GM04504 (cell line): ENCODE measurements at places on chromosomes 11 and 22.
A peak's percentile ranks its signal among the peaks of the same experiment; 100 is the strongest.

DNA sequence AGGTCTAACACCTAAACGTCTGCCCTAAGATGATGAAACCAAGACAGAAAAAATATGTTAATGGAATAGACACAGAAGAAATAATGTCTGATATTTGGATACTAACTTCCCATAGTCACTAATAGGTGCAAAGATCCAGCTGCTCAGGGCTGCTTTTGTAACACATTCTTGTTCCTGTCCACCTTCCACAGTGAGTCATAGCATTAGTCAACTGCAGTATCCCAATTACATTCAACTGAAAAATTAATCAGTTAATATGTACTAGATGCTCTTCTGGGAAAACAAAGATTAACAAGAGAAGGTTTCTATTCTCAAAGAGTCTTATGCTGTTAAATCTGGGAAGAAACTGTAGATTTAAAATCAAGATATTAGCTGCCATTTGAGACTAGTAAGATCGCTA, 47.6 kb downstream of the HEPHL1 start:
- DNase-seq = no peak

- no peak for DNase-seq
These were observed 102.8 kb upstream of the NCAM1 start for GRCh38 chr11:112858289-112859023.

DNA sequence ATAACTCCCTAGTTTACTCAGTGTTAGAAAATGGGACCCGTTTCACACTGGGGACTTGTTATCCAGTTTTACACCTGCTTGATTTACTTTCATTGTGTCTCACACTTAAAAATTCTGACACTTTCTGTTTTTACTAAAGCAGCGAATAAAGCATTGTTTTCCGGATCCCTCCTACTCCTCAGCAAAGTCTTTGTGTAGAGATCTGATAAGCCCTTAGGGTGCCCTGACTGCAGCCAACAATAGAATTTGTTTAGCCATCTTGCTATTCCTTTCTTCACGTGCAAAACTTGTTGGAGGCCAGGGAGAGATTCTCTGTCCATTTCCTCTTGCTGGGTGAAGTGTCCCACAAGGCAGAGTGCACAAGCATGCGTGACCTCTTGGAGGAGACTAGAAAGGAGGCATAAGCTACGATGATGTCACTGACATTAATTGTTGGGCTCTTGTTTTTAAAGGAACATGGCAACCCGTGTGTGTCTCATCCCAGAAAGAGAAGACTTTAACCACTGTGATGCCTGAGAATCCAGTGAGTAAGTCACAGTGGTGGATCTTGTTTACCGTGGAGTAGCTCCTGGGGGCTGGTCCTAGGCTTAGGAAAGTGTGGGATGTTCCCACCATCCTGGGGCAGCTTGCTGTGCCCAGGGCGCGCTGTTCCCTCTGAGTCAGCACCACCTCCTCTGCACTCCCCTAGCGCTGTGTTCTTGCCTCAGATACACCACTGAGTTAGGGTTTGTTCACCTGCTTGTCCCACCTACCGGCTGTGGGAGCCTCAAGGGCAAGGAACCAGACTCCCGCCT, 27.7 kb downstream of the MICAL2 start:
- DNase-seq = peak; percentile 39

GRCh38 chr11:19910931-19911330, 198.3 kb downstream of the NAV2 start:
- DNase-seq = no peak

DNA sequence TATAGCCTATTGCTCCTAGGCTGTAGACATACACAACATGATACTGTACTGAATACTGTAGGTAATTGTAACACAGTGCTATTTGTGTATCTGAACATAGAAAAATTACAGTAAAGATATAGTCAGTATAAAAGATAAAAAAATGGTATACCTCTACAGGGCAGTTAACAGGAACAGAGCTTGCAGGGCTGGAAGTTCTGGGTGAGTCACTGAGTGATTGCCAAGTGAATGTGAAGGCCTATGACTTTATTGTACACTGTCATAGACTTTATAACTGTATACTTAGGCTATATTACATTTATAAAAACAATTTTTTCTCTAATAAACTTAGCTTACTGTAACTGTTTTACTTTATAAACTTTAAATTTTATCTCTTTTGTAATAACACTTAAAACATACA, 332.4 kb upstream of the ARHGAP42 start:
- no peak for DNase-seq

- peak; percentile 31 for DNase-seq
These were observed 44.8 kb downstream of the SPECC1L start for GRCh38 chr22:24315367-24315966.

GRCh38 chr11:104695065-104695463, 203.2 kb downstream of the CASP12 start:
- no peak for DNase-seq

DNA sequence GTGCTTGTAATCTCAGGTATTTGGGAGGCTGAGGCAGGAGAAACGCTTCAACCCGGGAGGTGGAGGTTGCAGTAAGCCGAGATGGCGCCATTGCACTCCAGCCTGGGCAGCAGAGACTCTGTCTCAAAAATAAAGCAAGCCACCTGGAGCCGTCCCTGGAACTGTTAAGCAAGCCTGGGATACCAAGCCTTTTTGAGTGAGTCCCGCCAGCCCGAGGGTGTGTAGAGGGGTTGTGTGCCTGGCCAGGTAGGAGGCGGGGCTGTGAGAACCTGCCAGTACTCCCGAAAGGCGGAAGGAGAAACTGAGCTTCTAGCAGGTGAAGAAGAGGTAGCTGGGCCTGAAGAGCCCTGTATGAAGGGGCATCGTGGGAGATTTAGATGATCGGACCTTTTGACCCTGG, 52.4 kb downstream of the TRIOBP start:
- DNase-seq = no peak

- DNase-seq = no peak
These were observed 149.1 kb downstream of the DSCAML1 start for GRCh38 chr11:117647872-117648271.

DNA sequence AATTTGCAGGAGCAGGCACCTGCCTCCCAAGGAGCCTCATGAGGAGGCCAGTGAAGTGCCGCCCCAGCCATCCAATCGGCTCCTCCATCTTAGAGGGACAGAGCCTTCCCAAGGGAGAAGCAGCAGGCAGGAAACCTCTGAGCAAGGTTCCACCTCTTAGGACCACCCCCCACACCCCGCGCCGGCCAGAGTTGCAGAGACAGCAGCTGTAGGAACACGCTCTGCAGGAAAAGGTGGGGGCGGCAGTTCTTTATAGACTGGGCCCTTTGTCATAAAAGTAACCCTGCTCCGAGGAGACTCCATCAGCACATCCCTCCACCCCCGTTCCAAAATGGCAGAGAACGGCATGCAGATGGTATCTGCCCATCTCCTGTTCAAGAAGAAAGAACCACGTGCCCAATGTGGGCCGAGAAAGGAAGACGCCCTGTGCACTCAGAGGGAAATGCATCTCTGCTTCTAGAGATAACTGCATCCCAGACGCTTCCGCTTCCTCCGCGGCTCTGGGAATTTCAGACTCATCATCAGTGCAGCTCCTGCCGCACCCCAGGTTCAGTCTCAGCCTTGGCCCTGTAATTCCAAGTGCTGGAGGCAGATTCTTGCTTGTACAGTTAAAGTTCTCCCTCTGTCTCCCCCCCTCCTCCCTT, 98.5 kb downstream of the SPATA19 start:
- no peak for DNase-seq

DNA sequence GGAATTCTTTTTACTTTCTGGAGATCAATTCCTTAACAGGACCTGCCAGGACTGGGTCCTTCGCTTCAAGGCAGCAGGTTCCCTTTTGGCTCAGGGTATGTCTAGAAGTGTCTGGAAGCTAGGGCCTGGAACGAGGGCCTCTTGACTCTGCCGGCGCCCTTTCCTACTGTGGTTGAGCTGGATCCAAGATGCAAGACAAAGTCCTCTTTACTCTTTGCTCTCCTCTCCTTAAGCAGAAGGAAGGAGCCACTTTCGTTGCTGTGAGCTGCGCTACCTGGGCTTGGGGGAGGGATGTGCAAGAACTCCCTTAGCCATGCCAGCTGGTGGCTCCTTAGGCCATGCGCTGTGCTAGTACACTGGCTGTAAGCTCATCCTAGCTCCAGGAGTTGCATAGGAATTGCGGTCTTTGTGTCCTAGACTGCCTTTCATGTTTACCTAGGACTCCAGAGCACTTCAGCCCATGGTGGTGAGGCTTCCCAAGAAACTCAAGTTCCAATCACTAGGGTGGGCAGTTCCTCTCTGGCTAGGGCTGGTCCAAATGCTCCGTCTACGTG, 18.1 kb downstream of the GLB1L2 start:
- DNase-seq = no peak

DNA sequence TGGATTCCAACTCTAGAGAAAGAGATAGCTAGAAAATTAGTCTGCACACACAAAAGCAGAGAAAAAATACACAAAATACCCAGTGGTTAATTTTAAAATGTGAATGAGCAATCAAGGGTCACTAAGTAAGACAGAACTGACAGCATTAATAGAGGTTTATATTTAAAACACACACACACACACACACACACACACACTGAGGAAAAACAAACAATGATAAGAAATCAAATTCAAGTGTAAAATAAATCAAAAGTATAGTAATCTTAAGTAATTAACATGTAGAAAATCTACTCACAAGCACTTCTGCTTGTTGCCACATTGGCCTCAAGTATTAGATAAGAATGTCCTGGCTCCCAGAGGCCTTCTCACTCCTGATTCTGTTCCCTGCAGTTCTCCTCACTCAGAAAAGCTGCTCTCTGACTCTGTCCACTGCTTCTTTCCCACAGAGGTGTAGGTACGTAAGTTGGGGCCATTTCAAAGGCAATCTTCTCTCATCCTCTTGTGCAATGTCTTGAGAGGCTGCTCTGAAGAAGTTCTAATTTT, 33.3 kb upstream of the OLFML1 start:
- no peak for DNase-seq
